GM12891 (cell line): ENCODE measurements at places on chromosomes 7 and 10.

DNA sequence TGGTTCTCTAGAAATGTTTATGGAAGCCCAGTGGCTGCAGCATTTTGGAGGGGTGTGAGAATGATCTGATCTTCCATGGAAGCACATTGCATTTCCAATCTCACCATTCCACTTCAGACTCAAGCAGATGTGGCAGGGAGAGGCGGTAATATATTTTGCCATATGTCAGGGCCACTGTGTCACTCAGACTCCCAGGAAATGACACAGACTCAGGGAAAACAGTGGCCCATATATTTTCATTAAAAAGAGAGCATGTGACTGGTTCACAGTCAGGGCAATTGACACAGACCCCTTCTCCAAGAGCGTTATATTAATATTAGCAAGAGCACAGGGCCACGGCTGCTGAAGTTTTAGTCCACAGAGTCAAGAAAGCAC is 149.3 kb upstream of the NRP1 start:
- no peak for DNase-seq

DNA sequence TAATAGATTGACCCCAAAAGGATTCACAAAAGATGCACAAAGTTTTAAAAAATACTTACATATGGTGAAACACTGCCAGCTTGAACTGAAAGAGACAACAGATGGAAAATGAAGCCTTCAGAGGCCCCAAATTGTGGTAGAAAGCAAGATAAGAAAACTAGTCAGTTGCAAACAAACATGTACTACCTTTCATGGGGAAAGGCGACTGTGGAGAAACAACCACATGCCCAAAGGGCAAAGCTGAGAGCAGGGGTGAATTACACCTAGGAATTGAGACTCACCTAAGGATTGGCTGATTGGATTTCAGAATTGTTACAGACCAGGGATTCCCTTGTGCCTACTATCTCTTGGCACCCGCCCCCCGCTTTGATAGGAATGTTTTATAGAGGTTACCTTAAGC is 13.1 kb downstream of the EPC1 start:
- DNase-seq = no peak

DNA sequence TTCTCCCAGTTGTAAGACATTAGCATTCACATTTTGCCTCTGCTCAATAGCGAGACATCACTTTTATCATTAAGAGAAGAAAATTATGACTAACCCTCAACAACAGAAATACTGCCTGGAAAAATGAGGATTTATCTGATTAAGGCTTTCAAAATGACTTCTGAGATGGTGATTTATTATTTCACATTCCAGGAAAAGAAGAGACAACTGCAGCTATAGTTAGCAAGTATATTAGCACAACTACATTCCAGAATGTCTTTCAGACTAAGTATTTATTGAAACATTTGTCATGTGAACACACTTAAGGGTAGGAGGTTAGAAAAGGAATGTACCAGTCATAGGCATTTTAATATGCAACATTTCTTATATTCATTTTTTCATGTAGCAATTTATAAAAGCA is 162.0 kb downstream of the IQUB start:
- no peak for DNase-seq

DNA sequence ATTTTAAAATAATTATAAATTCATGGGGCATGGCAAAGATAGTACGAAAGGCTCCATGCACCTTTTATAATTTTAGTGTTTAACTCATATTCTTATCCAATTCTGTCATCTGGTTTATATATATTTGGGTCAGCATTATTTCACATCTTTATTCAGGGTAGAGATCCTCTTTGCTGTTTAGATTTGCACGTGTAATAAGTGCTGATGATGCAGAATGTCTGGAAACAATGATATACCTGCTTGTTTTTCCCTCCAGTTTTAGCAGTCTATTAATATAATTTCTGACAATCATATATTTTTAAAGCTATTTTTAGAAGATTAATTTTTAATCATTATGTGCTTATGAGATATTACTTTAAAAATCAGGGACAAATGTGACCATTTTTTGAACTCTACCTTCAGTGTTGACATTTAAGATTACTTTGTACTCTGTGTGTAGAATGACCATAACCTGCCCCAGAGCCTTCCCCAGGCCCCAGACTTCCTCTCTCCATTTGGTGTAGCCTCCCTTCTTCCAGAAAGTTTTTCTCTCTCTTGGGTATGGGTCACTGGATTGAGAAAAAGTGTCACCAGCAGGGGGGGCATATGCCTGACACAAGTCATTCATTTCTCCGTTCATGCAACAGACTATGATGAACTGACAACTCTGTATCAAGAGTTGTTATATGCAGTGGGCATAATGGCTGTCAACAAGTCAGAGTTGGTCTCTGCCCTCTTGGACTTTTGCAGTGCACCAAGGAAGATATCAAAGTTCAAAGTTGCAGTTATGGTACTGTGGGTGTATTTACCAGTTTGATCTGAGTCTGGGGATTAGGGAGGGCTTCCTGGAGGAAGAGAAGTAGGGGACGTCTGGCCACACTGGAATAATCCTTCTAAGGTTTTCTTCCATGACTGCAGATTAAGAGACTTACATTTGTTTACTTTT is 192.6 kb upstream of the CCDC6 start:
- no peak for DNase-seq

DNA sequence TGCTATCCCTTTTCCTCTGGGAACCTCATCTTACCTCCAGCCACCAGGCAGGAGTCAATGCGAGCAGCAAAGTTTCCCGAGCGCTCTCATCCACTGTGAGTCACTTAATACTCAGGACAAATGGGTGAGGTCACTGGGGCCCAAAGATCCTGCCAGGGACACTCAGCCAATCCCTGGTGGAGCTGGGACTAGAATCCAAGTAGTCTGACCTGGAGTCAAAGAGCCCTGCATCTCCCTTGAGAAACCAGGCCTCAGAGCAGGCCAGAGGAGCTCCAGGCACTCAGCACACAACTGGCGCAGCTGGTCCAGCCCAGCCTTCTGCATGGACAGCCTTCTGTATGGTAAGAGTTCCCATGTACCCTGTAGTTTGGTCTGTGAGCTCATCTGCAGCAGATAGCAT is 142.3 kb downstream of the MAPK8 start:
- DNase-seq = no peak

DNA sequence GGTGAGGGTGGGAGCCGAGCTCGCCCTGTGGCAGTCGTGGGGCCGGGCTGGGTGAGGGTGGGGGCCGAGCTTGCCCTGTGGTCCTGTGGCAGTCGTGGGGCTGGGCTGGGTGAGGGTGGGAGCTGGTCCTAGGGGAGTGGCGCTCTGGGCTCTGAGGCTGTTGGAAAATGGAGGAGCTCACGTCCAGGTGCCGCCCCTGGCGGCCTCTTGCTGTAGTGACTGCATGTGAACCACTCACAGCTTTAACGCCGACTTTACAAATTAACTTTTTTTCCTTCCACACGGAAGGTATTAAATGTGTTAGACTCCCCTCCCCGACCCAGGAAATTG is 312.6 kb downstream of the WDR37 start:
- DNase-seq = peak; percentile 68

DNA sequence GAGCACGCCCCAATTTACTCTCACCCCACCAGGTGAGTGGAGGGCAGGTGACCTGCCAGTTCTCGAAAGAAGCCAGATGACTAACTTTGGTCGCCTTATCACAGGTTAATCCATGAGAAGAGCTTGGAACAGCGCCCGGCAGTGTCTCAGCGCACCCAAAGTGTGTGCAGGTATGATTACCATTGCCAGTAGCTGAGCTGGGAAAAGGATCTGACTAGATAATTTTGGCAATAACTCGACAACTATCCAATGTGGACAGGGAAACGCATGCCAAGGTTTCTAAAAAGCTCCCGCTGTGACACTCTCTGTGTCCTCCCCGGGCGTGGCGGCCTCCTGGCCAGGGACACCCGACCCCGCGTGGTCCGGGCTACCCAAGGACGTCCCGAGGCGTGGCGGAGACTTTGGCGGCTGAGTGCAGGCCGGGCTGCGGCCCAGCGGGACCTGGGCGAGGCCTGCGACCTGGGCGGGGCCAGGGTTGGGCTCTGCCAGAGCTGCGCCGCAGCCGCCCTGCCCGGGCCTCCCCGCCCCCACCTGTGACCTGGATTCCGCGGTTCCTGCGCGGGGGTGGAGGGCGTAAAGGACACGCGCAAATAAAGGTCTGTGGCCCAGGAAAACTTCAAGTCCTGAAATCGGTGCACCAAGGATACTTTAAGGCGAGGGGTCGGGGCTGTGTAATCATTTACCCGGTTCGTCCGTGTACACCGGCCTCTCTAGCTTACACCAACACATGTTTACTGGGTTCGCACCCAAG is 13.7 kb upstream of the WAPL start:
- DNase-seq = peak; percentile 73

DNA sequence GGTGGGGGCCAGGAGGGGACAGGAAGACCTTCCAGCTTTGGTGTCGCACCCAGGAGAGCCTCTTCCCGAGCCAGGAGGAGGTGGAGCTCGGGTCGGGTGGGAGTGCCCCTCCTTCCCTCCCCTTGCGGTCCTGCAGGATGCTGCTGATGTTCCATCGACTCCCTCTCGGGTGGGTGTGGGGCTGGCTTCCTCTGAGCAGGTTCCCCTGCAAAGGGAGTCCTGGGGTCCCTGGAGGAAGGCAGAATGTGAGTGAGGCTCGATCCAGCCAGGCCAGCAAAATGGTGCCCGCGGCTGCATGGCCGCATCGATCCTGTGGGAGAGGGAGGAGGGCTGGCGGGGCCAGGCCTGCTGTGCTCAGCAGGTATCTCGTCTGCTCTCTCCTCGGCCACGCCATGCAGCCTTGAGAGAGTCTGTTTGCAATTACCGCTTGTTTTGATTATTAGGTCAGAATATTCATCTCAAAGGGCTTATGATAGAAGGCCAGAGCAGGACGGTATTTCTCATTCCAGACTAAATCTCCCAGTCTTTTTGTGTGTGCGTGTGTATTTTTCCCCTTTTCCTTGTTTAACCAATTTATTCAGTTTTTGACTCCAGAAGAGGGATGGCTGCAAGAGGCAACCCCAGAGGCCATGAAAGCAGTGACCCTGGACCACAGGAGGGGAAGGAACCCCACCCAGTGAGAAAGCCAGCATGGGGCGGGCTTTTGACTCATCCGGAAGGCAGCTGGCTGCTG is 137.3 kb upstream of the ZMIZ1 start:
- DNase-seq = no peak

DNA sequence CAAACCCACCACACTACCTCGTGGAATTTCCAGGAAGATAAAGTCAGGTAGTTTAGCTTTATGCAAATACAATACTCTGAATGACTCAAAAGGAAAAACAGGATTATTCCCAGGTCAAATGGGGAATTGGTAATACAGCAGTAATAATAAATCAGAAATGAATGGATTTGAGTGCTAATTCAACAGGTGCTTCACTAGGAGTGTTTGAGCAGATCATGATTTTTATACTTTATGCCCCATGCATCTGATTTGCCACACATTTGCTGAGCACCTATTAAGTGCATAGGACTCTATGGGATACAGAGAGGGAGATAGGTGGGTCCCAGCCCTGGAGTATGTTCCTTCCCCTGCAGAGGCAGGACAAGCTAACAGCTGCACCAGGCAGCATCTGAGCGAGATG is 381.4 kb upstream of the PODXL start:
- no peak for DNase-seq

DNA sequence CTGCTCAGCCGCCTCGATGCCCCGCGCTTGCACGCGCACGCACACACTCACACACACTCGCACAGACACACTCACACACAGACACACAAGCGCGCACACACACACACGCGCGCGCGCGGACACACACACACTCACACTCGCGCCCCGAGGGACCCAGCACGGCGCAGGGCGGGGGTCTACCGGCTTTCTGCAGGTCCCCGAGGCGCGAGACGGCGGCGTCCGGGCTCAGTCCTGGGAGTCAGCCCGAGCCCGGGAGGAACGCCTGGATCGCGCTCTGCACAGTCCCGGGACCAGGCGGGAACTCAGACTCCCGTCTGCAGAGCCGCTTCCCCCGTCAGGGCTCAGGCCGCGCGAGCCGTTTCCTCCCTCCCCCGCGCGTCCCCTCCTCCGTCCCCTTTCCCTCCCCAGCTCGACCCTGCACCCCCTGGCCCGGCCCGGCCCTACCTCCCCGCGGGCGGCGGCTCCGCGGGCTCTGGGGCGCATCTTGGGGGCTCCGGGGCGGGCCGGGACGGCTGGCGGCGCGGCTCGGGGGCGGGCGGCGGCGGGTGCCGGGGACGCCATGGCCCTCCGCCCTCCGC is 464 bp downstream of the DENND2A start:
- DNase-seq = peak; percentile 46

DNA sequence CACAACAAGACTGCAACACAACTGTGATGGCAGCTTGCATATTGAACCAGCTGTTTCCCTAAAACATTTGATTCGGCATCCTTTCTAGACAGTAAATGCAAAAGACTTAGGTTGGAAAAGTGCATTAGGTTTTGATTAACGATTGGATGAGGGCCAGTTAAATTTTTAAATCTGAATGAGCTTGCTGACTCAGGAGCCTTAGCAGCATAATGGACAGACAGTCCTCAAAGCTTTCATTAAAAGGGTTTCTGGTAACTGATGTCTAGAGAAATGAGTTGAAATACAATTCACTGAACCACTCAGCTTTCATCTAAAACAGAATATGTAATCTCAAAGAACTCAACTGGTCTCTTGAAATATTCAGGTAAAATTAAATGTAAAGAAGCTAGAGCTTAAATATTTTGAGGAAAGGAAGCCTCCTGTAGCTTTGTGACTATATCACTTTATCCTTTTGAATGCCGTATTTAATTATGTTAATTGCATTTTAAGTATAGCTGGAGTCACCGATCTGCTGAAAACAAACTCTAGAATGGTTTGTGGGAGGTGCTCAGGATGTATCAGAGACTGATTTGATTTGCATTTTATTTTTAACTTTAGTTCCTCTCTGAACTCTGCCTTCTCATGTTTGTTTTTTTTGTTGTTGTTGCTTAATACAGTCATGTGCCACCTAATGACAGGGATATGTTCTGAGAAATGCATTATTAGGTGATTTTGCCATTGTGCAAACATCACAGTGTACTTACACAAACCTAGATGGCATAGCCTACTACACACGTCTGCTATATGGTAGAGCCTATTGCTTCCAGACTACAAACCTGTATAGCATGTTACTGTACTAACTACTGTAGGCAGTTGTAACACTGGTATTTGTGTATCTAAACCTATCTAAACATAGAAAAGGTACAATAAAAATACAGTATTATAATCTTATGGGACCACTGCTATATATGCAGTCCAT is 29.2 kb upstream of the ATRNL1 start:
- DNase-seq = no peak

GRCh38 chr7:47226696-47227095 is 355.2 kb downstream of the TNS3 start:
- DNase-seq = no peak

- DNase-seq = no peak
Observed at GRCh38 chr10:109202111-109202510, 721.2 kb downstream of the XPNPEP1 start.

DNA sequence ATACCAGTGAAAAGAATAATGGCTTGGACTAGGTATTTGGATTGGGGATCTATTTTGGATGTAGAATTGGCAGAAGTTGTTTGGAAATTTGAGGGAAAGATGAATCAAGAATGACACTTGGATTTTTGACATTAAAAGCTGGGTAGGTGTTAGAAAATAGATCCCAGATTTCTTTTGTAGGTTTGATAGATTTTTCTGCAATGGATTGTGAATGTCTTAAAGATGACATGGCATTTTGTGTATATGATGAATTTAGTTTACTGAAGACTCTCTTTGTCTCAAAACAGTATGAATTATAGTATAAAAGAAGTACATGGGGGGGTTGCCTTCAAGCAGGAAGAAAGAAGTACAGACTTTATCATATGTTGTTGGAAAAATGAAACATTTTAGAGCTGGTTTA is 75.8 kb downstream of the MPLKIP start:
- DNase-seq = no peak

- DNase-seq = peak; percentile 35
Observed at GRCh38 chr7:5670183-5670935, 111.1 kb downstream of the RNF216 start.
